ENCODE measurements at places on chromosomes 4 and X.

DNA sequence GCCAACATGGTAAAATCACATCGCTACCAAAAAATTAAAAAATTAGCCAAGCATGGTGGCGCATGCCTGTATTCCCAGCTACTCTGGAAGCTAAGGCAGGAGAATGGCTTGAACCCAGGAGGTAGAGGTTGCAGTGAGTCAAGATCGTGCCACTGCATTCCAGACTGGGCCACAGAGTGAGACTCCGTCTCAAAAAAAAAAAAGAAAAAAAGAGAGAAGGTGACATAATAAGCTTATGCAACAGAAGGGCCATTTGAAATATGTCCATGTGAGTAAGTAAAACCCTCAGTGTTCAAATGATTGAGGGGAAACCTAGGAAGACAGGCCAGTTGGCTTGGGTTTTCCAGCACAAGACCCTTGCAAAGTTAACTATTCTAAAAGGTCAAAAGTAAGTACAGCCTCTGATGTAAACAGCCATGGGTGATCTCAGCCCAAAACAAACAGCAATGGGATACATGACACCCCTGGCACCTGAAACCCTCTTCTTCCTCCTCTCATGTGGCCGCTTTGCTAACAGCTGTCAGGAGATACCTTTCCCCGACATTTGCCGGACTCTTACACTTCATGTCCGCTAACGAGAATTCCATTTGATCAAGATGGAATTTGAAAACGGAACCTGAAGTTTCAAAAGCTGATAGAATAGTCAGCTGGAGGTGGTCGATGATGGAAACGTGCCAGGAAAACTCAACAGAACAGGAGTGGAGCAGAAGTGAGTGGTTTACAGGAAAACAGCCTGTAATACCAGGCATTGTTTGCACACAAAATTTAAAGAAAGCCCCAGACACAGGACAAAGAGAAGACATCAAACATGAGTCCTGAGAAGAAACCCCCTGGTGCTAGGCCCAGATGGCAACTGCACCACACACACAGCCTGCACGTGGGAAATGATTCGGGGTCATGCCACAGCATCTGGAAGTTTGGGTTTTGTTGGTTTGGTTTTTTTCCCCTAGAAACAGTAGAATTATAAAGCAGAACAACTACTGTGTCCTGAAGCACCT is 93.0 kb upstream of the STS start:
- no peak for DNase-seq

- no peak for DNase-seq
Measured at GRCh38 chrX:119502727-119503483, 34.7 kb downstream of the SLC25A5 start.

GRCh38 chr4:70714079-70714887 is 7.5 kb upstream of the RUFY3 start:
- DNase-seq = no peak

DNA sequence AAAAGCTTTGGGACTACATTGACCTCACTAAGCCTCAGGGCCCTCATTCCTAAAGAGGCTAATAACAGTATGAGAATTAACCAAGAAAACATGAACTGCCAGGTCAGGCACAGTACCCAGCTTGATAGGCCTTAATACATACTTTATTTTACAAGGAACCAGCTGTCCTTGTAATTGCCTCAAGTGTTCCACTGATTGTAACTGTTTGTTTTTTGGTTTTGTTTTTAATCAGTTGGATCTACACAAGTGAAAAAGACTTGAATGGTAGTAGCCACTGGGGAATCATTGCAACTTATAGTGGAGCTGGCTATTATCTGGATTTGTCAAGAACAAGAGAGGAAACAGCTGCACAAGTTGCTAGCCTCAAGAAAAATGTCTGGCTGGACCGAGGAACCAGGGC is 35.6 kb downstream of the PKD2 start:
- DNase-seq = no peak

All from HTR-8/SVneo (cell line).